ENCODE measurements at places on chromosomes 7 and 10.

- DNase-seq: peak; percentile 13
Observed at GRCh38 chr7:16791905-16792698, 12.7 kb downstream of the AGR2 start.

- DNase-seq: no peak
Observed at GRCh38 chr7:114047889-114048288, 129.1 kb upstream of the PPP1R3A start.

- no peak for DNase-seq
Observed at GRCh38 chr7:15602236-15602635, 40.4 kb upstream of the AGMO start.

GRCh38 chr7:16169537-16169936 lies 251.8 kb downstream of the CRPPA start:
- DNase-seq: no peak
